Lower lobe of right lung (tissue), 2 donors: ENCODE measurements at places on chromosomes 7 and 10. TPM values are rescaled to one million over a fixed set of nuclear protein-coding genes. Genes with fewer than 3 reads are reported as not detected.

- DNase-seq: no peak
Measured at GRCh38 chr10:30228417-30229036, 120.6 kb downstream of the MTPAP start.

- no peak for DNase-seq
Measured at GRCh38 chr7:135508883-135509588, 866 bp downstream of the CNOT4 start.

OGDHL gene
- total RNA-seq: 0.30 TPM

DNA sequence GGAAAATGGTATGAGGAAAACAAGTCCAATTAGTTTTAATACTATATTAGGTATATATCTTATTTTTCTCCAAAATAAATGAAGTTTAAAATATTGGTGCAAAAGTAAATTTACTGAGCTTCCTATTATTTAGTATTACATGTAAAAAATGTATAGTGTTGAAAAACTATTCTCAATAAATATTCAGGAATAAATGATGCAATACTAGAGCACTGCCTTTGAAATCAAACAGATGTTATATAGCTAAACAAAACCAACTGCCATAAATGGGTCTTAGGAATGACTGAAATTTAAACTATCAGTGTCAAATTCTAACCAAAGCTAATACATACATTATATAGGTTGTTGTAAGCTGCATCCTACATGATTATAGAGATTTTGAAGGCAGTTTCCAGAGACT is 1434.0 kb upstream of the LRRTM3 start:
- no peak for DNase-seq

LIPJ gene
- total RNA-seq: 0.09 TPM

DNA sequence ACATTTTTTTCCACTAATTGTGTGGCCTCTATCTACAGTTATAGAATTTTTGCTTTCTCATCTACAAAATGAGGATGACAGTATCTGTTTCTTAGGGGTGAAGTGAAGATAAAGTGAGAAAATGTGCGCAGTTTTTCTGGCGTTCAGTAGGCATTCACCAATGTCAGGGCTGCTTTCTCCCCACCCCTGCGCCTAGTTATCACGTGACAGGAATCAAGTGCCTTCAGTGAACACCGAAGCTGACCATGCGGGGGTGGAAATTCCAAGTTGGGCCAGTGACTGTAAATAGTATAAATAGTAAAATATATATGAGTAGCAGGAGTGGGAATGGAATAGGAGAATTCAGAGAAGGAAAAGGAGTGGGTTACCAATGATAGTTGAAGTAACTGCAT is 77.4 kb downstream of the TAF3 start:
- no peak for DNase-seq

DNA sequence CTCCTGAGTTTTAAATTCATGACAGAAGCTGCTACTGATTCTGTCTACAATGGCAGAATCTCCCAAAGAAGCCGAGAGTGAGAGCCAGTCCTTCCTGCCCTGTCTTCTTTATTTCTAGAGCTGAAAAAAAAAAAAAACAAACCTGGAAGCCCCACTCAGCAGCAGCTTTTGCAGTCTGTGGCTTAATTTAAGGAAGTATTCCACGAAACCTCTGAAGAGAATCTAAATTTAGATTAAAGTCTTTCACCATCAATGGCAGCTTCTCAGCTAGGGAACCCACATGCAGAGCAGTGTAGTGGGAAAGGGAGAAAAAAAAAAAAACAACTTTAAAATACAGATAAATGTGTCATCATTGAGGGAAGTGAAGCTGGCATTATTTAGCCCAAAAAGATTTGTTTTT is 23.4 kb downstream of the SMURF1 start:
- DNase-seq: no peak

EN2 gene
- total RNA-seq: not detected

GRCh38 chr10:47378606-47379444 is 5.3 kb downstream of the ZNF488 start:
- DNase-seq: no peak

DNA sequence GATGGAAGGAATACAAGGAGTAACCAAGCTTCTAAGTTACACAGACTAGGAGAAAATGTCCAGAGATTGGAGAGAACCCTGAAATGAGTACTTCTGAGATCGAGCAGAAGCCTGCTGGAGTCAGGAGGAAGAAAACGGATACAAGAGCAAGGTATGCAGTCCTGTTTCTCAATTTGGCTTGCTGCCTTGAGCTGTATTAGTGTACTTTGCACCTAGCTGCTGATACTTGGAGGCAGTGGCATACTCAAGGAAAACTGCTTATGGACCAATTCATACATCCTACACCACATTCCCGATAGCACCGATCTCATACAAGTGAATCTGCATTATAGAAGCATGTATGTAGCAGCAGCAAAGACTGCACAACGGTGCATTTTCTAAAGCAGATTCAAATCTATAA is 14.4 kb downstream of the PIP4K2A start:
- no peak for DNase-seq

- DNase-seq: no peak
Measured at GRCh38 chr10:24363070-24363469, 154.1 kb downstream of the KIAA1217 start.
